ENCODE measurements at places on chromosomes 6 and 20.

GRCh38 chr6:162239330-162239729, 488.2 kb downstream of the PRKN start:
- DNase-seq = no peak

- DNase-seq = no peak
Observed at GRCh38 chr6:148419430-148419829, 76.8 kb downstream of the SASH1 start.

- DNase-seq = no peak
Observed at GRCh38 chr20:41989935-41990635, 371.9 kb upstream of the CHD6 start.

DNA sequence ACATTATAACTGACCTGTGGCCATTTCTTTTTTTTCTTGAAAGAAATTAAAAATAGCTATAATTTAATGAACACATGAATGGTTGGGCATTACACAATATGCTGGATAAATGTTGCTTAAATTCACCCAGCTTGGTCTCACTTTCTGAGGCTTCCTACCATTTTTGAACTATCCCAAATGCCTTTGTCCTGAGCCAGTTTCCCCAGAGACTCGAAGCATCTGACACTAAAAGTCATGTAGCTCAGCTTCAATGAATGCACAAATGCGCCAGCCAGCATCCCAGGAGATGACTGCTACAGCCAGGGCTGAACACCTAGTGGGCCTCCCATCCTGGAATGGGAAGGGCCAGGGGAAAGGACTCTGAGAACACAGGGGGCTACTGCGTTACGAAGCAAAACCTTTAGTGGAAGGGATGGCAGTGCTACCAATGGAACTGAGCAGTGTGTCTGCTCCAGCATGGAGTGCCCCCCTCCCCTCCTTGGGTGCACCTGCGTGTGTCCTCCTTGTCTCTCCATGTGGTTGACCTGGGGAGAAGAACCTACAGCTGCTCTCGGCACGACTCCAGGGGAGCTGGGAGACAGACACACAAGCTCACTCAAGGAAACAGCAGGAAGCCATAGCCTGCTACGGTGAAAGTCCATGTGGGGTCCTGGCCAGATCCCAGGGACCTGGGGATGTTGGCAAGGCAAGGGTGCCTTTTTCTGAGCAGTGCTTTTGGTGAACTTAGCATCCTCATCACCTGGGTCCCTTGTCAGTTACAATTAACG, 60.9 kb downstream of the IRF4 start:
- no peak for DNase-seq

DNA sequence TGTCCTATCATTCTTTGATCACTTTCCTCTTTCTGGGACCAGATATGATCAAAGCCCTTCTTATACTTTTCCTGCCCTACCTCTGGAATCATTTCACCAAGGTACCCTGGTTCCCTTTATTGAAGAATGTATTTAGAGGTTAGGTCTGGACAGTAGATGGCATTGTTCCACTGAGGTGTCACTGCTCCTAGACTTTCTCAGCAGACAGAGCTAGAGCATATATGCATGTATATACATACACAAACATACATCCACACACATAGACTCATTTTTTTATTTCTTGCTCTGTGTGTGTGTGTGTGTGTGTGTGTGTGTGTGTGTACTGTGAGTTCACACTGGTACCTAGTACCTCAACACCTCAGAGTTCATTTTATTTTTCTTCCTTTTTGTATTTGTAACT, 40.9 kb downstream of the PTPRA start:
- no peak for DNase-seq

- no peak for DNase-seq
Observed at GRCh38 chr6:150987855-150988464, 122.5 kb downstream of the MTHFD1L start.

DNA sequence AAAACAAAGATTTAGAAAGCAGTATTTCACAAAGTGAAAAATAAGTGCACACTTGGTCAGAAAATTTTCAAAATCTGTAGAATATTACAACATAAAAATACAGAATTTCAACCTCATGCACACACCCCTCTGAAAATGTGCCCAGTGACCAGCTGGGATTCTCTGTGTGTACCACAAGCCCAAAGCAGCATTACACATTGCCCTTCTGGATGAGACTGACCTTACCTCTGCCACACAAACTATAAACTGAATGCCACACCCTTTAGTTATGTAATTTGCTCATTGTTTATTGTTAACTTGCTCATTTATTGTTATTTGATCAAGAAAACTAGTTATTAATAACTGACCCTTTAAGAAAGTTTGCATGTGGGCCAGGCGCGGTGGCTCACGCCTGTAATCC, 303.0 kb downstream of the FOXC1 start:
- no peak for DNase-seq

DNA sequence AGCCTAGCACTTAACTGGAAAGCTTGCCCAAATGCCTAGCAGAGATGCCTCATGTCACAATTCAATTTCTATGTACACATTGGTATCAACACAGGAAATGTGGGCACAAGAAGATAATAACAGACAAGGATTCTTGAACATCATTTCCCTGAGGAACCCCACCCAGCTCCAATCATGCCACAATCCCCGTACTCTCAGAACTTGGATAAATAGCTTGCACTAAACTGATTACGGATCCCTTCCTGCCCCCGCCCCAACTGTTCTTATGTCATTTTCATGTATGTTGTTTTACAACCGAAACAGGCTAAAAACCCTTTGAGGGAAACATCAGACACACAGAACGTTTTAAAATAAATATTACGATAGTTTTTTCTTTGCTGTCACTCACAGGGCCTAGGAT, 87.1 kb downstream of the BACH2 start:
- no peak for DNase-seq

- no peak for DNase-seq
Observed at GRCh38 chr6:141218583-141218982, 914.1 kb upstream of the GJE1 start.

DNA sequence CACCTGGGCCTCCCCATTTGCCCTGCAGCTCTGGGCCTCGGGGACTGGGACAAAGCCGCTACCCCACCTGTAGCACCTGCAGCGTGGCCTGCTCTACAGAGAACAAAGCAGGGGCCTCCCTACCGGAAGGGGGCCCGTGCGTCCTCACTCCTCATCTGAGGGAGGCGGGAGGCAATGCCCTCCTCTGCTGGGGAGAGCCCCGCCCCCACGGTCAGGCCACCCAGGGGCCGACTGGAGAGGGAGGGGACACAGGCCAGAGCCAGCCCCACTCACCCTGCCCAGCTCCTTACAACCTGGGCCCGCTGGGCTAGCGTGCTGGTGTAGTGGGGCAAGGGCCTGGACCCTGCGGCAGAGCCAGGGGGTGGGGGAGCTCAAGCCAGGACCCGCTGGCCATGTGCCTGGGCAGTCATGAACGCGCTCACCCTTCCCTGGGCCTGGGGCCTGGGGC, 8.0 kb downstream of the LAMA5 start:
- no peak for DNase-seq

GRCh38 chr6:95249175-95249574, 328.2 kb upstream of the MANEA start:
- no peak for DNase-seq

DNA sequence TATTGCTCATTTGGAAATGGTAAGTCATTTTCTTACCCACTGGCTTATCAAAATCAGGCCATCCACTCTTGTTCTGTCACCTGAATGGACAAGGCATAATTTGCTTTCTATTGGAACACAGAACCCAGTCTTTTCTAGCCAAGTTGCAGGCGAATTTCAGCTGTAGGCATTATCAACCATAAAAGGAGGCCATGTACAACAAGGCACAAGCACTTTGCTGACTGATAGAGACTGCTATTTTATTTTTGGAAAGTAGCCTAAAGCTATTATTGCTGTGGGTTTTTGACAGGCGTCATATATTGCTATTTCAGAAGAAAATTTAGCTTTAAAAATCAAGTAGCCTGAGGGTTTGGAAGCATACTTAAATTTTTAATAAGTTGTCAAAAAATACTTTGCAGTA, 344.2 kb downstream of the HDGFL1 start:
- no peak for DNase-seq

DNA sequence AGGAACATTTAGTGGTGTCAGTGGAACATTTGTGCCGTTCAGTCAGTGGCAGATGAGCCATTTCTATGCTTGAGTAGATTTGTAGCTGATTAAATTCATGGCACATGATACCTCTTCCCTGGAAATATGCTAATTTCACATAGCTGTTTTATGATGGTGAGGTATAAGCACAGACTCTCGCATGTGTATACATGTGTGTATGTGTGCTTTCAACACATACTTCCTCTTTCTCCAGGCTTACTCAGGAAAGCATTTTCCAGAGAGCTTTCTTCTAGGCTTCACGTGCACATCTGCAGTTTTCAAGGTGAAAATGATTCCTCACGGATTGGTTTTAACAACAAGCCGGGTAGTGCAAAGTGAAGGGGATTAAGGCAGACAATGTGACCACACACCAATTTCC, 396.5 kb downstream of the HDGFL1 start:
- no peak for DNase-seq

GRCh38 chr20:16821211-16822089, 73.3 kb downstream of the OTOR start:
- no peak for DNase-seq

- DNase-seq = peak; percentile 79
Observed at GRCh38 chr6:16332175-16332542, 93.8 kb downstream of the GMPR start.

- no peak for DNase-seq
Observed at GRCh38 chr6:167574431-167575151, 249.7 kb downstream of the TTLL2 start.

- DNase-seq = no peak
Observed at GRCh38 chr20:62174021-62174804, 8.6 kb upstream of the MTG2 start.

DNA sequence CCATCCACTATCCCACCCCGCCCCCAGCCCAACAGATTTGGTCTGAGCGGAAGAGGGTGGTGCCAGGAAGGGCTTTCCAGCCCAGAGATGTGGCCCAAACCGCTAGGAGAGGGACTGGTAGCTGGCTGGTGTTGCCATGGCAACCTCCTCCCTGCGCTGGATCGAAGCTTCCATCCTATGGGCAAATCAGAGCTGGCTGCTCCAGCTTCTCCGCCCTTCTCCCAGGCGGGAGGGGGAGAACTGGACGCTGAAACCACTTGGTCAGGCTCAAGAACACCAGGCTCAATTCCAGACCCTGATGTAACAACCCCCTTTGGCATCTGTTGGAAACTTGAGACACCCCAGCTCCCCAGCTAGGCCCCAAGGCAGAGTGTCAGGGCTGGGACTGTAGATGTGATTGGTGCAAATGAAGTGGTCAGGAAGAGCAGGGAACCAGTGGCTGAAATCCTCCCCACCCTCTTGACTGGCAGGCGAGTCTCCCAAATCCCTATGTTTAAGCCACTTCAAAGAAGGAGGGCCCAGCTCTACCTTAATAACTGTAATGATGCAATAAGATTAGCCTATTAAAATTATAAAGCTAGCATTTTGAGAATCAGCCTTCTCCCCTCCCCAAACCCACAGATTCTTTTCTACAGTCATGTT, 4.2 kb downstream of the RIMS4 start:
- no peak for DNase-seq

DNA sequence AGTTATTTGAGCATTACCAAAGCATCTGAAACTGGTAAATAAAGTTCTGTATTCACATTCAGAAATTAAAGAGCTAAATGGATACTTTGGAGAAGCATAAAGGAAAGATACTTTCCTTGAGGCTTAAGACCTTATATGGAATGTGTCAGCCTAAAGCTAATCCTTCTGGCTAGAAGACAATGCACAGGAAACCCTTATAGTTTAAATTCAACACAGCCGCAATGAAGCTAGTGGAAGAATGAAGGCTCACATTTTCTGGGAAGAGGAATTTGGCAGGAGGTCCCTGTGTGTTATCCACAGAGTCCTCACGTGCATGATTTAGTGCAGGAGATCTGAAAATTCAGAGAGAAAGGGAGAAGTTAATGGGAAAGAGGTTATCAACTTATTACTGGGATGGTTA, 21.5 kb upstream of the CHD6 start:
- DNase-seq = no peak

- no peak for DNase-seq
Observed at GRCh38 chr6:154404791-154405400, 48.3 kb upstream of the IPCEF1 start.

Data from CD4-positive, alpha-beta T cell treated with Interferon gamma for 1 hour (primary cell).